Lower leg skin (tissue), 4 donors: ENCODE measurements at places on chromosomes 12 and 14.

DNA sequence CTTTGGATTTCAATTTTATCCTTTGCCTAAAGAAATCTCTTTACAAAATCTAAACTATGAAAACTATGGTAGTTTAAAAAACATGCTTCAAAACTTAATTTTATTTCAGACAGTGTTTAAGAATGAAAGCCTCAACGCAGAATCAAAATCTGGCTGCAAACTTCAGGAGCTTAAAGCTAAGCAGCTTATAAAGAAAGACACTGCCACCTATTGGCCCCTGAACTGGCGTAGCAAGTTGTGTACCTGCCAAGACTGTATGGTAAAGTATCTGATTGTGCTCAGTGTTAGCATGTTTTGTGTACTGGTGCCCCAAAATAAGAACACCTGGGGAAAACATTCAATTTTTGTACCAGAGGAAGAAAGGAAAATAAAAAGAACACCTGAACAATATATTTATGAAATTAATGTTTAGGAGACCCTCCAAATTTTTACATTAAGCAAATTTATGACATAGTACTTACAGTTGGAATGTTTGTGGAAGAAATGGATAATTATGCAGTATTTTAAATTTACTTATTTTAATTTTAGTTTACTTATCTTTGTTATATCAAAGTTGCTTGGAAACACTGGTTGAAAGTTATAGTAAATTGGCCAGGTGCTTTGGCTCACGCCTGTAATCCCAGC is 12.2 kb downstream of the UBR7 start:
- peak; percentile 36 for DNase-seq

DNA sequence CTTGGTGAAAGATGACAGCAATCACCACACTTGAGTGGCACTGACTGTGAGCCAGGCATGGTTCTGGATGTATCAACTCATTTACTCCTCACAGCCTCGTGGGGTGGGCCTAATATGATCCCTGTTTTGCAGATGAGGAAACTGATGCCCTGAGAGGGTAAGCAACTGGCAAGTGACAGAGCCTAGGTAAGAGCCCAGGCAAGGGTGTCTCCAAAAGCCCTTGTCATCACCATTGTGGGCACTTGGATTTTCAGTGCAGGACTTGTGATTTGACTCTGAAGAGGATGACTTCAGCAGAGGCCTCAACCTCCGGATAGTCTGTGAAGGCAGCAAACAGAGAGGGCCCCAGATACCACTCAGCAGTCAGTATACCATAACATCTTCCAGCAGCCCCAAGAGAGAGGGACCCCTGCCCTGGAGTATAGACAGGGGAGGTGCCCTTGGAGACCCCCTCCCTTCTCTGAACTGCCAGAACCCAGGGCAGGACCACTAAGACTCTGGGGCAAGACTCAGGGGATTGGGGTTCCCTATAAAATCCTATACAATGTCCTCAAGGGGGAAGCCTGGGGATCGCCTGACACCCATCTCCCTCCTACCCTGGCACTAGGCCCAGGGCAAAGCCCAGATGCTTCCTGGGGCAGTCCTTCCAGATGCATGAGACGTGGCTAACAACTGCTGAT is 7.1 kb upstream of the KRT5 start:
- no peak for DNase-seq

DNA sequence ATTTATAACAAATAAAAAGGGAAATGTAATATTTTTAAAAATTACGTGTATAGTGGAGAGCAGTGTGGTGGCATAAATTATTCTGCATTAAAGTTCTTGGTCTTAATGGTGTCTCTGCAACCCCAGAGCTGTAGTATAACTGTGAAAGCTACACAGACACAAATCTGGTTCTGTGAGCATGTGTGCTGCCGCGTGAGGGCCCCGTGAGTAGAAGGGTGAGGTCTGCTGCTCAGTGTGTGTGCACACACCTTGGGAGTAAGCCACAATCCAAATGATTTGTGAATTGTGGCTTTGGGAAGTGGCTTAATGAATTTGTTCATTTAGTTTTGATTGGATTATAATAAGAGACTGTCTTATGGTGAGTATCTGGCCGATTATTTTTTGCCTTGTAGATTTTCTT is 16.8 kb downstream of the PELI2 start:
- peak; percentile 41 for DNase-seq

DNA sequence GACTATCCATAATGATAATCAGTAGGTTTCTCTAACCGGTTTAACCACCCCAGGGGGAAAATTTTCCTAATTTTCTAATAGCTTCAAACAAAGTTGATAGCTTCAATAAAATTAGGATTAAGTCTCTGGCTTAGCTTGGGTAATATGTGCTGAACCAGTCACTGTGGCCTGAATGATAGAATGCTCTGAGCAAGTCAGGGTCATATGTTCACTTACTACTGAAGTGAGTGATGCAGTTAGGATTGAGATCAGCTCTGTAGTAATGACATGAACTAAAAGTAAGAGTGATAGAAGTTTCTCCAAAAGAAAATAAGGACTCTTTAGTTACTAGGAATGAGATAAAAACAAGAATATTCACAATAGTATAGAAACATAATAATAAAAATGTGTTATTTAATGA is 32.6 kb downstream of the ETNK1 start:
- no peak for DNase-seq

GRCh38 chr12:111444314-111444924 is 38.7 kb downstream of the SH2B3 start:
- DNase-seq, result no peak

- DNase-seq, result no peak
Measured at GRCh38 chr14:50398189-50398580, 1.5 kb upstream of the CDKL1 start.

GRCh38 chr12:94916663-94917062 is 86.8 kb downstream of the NDUFA12 start:
- peak; percentile 26 for DNase-seq

DNA sequence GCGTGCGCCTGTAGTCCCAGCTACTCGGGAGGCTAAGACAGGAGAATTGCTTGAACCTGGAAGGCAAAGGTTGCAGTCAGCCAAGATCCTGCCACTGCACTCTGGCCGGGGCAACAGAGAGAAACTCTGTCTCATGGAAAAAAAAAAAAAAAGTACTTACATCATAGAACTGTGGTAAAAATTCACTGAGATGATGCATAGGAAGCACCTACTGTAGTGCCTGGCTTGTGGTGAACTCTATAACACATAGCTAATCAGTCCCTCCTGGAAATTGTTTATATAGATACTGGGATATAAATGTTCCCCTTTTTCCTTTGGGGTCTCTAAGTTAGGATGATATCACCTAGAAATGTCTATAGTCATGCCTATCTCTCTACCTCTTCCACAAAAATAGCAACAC is 89.7 kb upstream of the CPM start:
- no peak for DNase-seq

DNA sequence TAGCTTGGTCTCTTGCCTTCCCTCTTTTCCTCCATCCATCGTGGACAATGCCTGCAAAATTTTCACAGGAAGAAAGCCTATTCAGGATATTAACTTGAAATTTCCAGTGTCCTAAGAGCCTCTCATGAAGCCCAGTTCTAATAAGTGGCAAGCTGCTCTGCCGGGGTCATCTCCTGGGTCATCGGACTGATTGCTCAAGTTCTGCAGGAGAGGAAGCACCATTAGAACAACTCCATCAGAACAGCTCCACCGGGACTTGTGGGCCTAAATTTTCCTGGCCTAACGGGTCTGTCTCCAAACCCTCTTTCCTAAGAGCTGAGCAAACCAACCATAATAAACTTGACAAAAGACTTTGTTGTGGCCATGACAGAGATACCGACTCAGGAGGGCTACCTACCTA is 13.9 kb downstream of the ERG28 start:
- no peak for DNase-seq

DNA sequence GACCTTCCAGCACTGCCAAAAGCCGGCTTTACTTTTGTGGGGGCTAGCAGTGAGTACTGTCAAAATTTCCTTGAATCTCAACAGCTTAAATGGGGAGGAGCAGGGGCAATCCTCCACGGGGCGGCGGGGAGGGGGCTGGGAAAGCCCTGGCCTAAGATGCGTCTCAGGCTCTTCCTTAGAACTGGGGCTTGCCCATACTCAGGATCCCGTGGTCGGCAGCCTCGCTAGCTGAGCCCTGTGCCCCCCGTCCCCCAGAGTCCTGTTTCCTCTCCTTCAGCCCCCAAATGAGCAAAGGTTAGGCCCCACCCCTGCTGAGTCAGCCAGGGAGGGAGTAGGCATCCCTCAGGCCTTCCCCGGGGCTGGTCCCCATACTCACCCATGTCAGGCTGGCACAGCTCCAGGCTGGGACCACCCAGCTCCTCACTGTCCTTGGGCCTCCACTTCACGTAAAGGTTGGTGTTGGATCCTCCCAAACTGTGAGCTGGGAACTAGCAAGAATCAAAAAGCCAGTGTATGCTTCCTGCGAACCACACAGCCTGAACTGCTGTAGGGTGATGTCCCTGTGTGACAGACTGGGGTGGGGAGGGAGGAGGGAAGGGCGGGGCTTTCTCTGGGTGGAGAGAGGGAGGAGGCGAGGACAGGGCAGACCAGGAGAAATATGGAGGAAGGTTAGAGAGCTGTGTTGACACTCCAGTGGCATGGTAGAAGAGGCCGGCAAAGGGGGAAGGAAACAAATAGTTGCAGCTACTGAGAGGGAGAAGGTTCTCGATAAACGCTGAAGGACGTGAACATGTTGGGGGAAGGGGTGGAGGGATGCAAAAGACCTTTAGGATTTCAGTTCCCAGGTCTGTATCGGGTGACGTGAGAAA is 5.9 kb upstream of the BAZ2A start:
- DNase-seq, result peak; percentile 94

GRCh38 chr12:46368684-46369083 is 3.9 kb downstream of the SLC38A2 start:
- no peak for DNase-seq

DNA sequence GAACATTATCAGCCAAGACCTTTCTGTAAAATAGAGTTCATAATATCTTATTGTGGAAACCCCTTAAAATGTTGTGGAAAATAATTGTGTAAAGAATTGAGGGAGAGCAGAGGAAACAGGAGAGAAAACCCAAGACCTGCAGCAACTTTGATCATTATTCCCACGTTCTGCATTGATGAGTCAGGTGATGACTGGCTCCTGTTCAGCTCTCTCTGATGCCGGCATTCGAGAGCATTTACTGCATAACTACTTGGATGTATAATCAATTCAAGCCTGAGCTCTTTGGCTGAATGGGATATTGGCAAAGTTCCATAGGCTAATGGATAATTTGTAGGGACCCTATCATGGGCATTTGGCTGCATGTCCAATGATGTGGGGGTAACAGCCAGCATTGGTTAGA is 176.3 kb upstream of the ARID2 start:
- DNase-seq, result no peak

- no peak for DNase-seq
Measured at GRCh38 chr12:96338852-96339471, 61.3 kb downstream of the CDK17 start.

- no peak for DNase-seq
Measured at GRCh38 chr14:32300136-32300535, 29.0 kb upstream of the AKAP6 start.

GRCh38 chr14:91089958-91090535 is 23.8 kb upstream of the DGLUCY start:
- DNase-seq, result no peak

DNA sequence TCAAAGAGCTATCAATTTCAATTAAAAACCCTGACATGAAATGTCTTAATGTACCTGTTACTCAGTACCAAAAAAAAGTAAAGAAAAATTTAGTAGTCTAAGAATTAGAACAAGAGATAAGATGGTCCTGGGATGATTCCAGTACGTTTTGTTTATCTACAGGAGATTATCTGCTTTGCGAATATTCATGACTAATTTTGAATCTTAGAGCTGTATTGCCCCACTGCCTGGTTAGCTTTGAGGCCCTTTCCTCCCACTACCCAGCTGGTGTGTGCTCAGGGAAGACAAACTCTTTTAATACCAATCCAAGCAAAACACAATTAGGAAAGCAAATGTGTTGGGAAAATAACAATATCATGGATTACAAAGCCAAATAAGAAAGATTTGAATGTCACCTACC is 263.5 kb downstream of the FOXG1 start:
- DNase-seq, result no peak

- no peak for DNase-seq
Measured at GRCh38 chr12:76124456-76124855, 40.0 kb upstream of the NAP1L1 start.

DNA sequence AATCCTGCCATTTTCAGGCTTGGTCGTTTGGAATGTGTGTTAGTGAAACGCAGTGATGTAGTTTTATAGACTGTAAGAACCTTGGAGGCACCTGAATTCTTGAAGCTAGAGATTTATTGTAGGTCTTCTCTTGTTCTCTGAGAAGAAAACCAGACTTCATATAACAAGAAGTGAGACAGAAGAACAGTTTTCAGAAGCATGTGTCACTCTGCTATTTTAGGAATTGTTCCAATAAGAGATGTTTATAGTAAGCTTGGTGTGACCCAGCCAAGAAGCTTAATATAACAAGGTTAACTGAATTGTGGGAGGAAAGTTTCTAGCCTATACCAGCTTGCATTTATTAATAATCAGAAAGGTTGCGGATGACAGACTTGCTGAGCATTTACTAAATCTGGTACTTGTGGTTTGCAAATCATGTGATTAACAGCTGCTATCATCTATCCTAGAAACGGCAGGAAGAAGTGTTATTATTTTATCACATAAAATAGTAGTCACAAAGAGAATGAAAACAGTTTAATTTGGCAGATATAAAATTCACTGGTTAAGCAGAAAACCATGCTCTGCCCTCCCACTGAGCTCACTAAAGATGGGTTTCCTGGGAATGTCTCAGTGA is 49.2 kb upstream of the BCAT1 start:
- no peak for DNase-seq

- no peak for DNase-seq
Measured at GRCh38 chr14:79318371-79318770, 892.9 kb downstream of the DIO2 start.

- no peak for DNase-seq
Measured at GRCh38 chr12:6189028-6189427, 11.2 kb upstream of the CD9 start.

DNA sequence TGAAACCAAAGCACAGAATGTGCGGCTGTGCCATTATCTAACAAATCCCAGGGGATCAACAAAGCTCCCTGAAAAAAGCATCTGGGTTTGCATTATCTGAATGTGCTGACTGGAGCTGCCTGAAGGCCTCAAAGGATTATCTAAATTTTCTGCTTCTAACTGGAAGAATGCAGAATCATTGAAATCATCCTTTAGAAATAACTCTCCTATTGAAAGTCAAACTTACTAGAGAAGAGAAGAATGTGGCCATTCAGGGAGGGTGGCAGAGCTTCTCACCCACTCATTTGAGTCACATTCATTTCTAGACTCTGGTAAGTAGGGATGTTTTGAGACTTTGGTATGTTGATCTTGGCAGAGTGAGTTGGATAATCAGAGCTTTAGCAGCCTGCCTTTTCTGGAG is 220.6 kb upstream of the RGS6 start:
- no peak for DNase-seq

DNA sequence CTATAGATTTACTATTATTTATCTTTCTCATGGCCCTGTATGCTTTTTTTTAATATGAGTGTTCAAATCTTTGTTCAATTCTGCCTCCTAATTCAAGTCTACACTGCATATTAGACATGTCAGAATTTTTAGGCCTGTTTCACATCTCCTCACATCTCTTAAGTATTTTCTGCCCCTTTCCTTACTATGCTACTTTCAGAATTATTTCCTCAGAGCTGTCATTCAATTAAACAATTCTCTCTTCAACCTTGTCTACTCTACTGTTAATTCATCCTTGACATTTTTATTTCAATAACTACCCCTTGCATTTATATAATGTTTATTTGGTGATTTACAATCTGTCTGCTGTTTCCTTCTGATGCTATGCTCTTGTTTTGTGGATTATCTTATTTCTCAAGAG is 91.1 kb downstream of the CAPZA3 start:
- DNase-seq, result no peak

- DNase-seq, result no peak
Measured at GRCh38 chr12:19021646-19022045, 107.9 kb upstream of the PLEKHA5 start.

- no peak for DNase-seq
Measured at GRCh38 chr12:3473844-3474243, 17.2 kb upstream of the PRMT8 start.
